ENCODE measurements at places on chromosomes 7 and 10. TPM values are rescaled to one million over a fixed set of nuclear protein-coding genes. Genes with fewer than 3 reads are reported as not detected.

The LRGUK gene
- 0.27 TPM for total RNA-seq

The HPSE2 gene
- not detected for total RNA-seq

The HOXA4 gene
- not detected for total RNA-seq

The HMX3 gene
- not detected for total RNA-seq

The CALCR gene
- total RNA-seq: not detected

The CTAGE4 gene
- total RNA-seq: 1.0 TPM

The AGAP5 gene
- 10.6 TPM for total RNA-seq

The PGAM2 gene
- 0.66 TPM for total RNA-seq

The GNAT3 gene
- not detected for total RNA-seq

The WDFY4 gene
- total RNA-seq: 0.29 TPM

The LRIT2 gene
- total RNA-seq: not detected

The NUDT13 gene
- total RNA-seq: 0.42 TPM

The MORN4 gene
- 1.3 TPM for total RNA-seq

The FZD8 gene
- 0.29 TPM for total RNA-seq

The CEP55 gene
- 49.4 TPM for total RNA-seq

The CPA2 gene
- total RNA-seq: not detected

The CUTC gene
- total RNA-seq: 22.5 TPM

The MTURN gene
- total RNA-seq: 1.1 TPM

The TBC1D12 gene
- total RNA-seq: 0.29 TPM

The ARHGEF5 gene
- total RNA-seq: 9.8 TPM

The PTPRZ1 gene
- not detected for total RNA-seq

The GIMAP1 gene
- 27.2 TPM for total RNA-seq

The SLC18A3 gene
- total RNA-seq: not detected

The ZNF736 gene
- total RNA-seq: 23.2 TPM

The EPHB6 gene
- total RNA-seq: 7.8 TPM

The HNRNPF gene
- 430 TPM for total RNA-seq

The GLCCI1 gene
- 28.8 TPM for total RNA-seq

The PRLHR gene
- not detected for total RNA-seq

The FRMPD2 gene
- total RNA-seq: not detected

The PILRA gene
- 11.8 TPM for total RNA-seq

The FOXI2 gene
- total RNA-seq: not detected

The COBL gene
- total RNA-seq: not detected

The LDB3 gene
- not detected for total RNA-seq

The OPALIN gene
- total RNA-seq: not detected

The DNAJC1 gene
- 22.6 TPM for total RNA-seq

The OR9A2 gene
- not detected for total RNA-seq

The ABCB4 gene
- not detected for total RNA-seq

The CYTH3 gene
- 0.73 TPM for total RNA-seq

The CASTOR2 gene
- 3.2 TPM for total RNA-seq

The FAM25A gene
- total RNA-seq: not detected
